ENCODE measurements at places on chromosomes 3 and 15.

- DNase-seq = no peak
Observed at GRCh38 chr3:1017870-1018269, 75.0 kb upstream of the CNTN6 start.

- DNase-seq = peak; percentile 34
Observed at GRCh38 chr15:41666353-41666920, 6.2 kb downstream of the MGA start.

DNA sequence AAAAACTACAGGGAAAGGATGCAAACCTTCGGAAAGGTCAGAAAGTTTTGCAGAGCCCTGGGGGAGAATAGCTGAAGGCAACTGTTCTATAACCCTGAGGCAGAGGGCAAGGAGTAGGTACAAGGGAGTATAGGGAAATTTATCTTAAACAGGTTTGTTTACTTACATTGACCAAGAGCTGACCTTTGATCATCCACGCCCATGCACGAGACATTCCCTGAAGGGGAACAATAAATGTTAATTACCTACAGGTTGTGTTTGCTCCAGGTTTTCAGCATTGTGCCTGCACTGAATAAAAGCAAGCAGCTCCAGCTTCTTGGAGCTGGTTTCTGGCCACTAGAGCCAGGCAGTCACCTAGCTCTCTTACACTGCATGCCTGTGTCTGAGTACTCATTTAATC is 524.5 kb upstream of the TGFBR2 start:
- no peak for DNase-seq

DNA sequence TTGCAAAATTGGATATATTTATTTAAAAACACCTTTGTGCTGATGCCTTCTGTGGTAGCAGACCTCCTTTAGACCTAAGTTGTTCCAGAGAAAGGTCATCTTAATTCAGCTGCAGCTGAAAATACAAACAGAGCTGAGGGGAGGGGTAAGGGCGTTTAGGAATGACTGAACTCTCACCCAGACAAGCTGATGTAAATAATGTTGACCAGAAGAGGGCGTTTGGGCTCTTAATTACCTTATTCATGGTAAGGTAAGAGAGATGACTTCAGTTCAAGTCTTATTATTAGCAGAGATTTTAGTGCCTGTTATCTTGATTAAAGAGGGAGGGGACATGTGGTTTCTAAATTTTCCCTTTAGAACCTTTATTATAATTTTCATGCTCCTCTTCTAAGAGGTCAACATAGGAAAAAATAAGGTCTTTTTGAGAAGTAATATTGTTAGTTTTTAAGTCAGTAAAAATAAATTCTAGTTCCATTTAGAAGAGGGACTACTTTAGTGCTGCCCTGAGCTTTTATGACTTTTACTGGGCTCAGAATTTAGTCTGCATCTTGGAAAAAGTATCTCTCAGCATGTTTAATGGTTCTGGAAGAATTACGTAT is 46.3 kb downstream of the GPR171 start:
- DNase-seq = peak; percentile 69

DNA sequence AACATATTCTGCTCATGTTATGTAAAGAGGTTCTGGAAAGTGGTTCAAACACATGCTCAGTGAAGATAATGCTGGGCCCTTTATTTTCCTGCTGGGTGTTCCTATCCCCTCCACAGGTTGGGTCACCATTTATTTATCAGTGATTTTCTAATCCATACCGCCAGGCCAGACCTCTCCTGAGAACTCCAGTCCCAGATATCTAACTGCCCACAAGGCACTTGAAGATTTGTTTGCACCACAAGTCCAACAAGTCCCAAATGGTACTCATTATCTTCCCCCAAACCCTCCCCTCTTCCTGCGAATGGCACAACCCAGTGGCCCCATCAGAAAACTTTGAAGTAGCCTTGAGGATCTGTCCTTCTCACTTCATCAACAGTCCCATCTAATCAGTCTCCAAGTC is 5.4 kb downstream of the COL6A6 start:
- no peak for DNase-seq

DNA sequence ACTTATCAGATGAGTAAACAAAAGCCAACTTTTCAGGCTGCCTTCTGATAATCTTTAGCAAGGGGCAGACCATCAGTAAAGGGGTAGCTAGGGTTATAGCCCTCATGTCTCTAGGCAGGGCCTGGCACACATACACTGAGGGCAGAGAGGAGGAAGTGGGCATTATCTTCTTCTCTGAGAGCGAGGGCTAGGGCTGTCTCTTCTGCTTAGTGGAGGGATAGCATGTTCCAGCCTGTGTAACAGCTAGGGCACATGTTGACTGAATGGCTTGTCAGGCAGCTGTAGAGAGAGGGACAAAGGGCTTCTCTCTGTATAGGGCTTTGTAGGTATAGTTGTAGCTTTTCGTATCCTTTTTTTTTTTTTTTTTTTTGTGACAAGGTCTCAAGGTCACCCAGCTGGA is 17.8 kb downstream of the CRTC3 start:
- DNase-seq = no peak

GRCh38 chr3:11185564-11186317 is 31.4 kb downstream of the HRH1 start:
- peak; percentile 88 for DNase-seq
